ENCODE measurements at places on chromosomes 3 and 15.

DNA sequence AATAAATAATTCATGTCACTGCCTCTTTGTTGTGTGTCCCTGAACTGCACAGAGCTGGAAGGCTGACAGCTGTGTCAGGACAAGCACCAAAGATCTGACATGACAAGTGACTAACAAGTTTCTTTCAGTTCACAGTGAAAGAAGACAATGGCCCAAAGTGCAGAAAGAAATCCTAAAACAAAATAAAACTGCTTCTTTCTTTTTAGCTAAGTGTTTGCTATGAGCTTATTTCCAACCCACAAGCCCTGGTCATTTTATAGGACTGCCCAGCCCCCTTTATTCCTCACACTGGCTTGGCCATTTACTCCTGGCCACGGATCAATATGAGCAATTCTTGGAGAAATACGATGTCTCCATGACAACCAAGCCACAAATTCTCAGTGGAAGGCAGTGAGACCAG is 238.5 kb downstream of the WDR72 start:
- DNase-seq, result no peak

- no peak for DNase-seq
Observed at GRCh38 chr15:78082106-78082742, 4.7 kb upstream of the TBC1D2B start.

DNA sequence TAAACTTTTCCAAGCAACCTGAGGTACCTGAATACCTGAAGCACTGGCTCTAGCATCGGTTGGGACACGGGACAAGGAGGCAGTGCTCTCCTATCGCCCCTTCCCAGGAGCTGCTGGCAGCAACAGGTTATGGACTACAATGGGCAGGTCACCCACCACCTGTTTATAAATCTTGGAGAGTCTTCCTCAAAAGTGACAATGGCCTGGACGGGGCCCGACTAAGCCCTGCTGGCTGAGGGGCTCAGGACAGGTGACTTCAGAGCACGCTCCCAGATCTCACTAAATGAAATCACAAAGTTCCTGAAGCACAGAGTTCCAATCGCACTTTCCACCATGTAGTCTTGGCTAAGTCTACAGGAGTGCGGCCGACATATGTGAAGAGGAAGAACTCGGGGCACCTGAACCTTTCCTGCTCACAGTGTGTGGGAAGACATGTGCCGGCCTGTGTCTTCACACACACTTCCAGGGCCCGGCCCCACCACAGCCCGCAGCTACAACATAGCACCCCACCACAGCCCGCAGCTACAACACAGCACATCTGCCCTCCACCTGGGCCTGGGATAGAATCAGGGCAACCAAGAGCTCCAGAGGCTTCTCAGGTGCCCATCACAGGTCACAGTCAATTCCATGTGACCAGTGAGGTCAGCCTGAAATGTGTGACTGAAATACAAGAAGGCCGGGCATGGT is 12.9 kb downstream of the CYFIP1 start:
- DNase-seq, result no peak

DNA sequence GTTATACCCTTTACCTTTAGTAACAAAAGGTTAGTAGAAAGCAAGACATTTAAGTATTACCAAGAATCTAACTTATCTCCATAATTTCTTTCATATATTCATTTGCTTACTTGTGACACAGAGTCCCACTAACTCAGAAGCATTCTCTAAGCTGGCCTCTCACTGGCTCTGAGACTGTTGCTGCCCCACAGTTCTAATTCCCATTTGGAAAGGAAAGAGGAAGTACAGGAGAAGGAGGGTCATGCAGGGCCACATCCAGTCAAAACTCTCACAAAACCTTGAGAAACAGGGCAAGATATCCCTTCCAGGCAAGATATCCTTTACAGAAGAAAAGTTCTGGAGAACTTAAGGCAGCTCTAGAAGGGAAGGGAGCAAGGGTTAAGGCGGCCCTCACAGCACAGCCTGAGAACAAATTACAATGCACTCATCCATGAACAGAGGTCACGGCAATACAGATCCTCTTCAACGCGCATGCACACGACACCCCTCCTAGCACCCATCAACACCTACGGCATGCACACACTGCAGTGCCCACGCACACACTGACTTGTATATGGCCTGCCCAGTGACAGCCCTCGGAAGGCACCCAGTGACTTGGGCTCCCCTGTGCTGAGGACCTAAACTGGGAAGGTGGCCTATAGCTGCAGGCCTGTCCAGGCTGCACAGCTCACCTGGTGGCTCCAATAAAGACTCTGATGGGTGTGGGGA is 13.0 kb upstream of the MYO5C start:
- DNase-seq, result no peak

DNA sequence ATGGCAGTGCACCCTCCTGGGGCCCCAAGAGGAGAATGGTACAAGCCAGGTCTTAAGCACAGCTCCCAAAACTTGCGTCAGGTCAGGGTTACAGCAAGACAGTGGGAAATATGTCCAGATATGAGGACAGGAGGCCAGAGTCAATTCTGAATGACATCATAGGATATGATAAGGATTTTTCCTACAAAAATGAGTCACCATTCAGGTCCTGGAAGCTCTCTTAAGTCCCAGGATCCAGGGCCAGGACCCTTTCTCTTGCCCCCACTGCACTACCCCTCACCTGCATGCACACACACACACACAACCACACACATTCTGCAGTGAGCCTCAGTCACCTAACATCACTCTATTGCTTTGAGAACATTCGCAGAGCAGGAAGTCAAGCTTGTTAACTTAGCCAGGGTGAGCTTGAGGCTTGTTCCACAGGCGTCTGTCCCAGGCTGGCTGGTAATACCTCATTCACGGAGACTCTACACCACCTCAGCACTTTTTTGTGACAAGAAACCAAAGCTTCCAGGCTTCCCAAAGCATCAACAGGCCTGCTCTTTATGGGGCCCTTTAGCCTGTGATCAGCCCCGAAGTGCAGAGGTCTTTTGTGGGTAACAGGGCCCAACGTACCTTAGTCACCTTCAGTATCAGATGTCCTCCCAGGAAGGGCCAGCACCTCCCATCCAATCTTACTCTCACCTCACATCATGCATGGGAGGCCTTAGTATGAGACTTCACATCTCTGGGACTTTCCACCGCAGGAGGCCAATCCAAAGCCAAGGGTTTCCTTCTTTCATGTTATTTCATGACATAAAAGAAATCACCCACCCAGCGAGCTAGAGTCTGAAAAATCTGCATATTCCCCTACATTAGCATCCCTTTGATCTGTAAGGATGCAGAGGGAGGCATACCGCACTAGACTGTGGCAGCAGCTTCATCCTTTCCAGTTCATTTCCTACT is 74.0 kb upstream of the LIPC start:
- DNase-seq, result no peak

DNA sequence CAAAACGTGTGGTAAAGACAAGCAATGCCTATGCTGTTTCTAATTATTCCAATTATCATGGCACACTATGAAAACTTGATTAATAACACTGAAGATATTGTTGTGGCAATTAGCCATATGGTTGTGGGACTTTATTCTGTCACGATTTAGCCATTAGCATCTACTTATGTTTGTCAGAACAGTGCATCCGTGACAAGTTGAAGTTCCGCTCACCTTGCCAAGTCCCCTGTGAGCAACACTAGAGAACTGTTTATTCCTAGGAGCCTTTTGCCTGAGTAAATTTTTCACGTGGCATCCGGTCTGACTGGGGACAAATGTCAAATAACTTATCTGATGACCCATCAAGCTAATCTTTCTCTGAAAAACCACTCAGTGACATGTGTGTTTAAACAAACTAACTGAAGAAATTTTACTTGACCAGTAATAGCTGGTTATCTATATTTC is 403.3 kb downstream of the TBC1D5 start:
- no peak for DNase-seq

GRCh38 chr3:171718493-171719185 is 91.6 kb downstream of the PLD1 start:
- DNase-seq, result no peak

DNA sequence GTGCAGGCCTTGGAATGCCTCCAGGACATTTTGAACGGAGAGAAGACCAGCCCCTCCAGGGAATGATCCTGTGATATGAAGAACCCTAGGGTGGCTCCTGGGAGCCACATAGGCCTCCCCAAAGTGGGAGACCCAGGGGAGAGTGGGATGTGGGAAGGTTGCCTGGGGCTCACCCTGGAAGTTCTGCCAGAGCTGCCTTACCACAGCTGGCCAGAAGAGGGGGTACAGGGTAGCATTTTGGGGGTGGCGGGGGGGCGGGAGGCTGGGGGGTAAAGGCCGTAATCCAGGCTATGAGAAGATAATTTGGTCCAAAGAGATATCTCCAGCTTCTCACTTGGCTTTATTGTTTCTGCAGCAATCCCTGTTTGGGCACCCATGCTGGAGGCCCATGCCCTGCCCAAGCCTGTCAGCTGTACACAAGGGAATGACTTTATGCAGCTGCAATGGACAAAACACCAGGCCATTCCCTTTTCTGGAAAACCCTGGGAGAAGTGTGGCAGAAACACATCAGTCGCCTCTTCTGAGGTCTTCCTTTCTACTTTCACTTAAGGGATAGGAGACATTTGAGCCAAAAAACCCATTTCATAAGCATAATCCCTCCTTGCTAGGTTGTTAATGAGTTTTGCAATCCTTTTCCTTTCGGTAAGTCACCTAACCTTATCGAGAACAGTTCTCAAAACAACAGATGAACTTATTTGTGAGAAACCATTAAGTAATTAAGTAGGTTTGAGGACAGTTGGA is 11.0 kb upstream of the MUSTN1 start:
- DNase-seq, result no peak

- DNase-seq, result no peak
Observed at GRCh38 chr3:52521488-52521824, 12.2 kb downstream of the NT5DC2 start.

GRCh38 chr3:73568371-73568862 is 56.3 kb downstream of the PDZRN3 start:
- no peak for DNase-seq

- DNase-seq, result no peak
Observed at GRCh38 chr3:65810302-65810701, 228.4 kb downstream of the MAGI1 start.

DNA sequence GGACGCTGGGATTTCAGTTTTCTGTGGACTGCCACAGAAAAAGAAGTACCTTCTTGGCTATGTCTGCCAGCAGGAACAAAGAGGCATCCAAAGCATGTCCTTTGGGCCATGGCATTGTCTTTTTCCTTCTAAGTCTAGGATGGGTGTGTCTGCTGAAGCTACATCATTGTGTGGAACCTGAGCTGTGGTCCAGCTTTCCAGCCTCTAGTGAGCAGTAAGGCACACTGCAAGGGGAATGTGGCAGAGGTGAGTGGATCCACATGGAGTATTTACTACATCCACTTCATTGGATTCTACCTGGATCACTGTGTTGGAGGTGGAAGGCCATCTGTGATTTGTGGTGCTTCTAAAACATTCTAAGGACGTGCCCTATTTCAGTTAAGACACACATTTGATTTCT is 23.7 kb downstream of the CMTM8 start:
- no peak for DNase-seq

- peak; percentile 36 for DNase-seq
Observed at GRCh38 chr15:88166082-88166993, 90.2 kb downstream of the NTRK3 start.

GRCh38 chr3:192825657-192826200 is 91.9 kb downstream of the MB21D2 start:
- no peak for DNase-seq

GRCh38 chr15:90593499-90594158 is 63.9 kb downstream of the CRTC3 start:
- DNase-seq, result no peak

DNA sequence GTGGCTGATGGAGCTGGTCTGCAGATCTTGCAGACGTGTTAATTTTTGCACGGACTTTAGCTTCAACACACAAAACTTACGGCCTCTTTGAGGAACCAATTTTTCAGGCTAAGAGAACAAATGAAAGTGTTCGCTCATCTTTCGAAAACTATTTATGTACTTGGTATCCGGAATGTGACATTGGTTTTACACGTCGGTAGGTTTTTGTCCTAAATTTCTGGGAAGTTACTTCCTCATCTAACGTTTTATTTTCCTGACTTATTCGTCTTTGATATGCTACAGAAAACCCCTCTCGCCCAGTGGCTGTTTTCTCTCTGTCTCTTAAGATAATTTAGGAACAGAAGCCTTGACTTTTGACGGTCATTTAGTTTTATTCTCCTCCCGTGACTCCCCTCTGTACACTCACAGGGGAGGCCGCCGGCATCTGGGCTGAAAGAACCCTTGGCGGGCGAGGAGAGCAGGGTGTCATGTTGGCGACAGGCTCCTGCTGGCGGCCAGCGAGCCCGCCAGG is 834 bp upstream of the GREM1 start:
- peak; percentile 44 for DNase-seq

DNA sequence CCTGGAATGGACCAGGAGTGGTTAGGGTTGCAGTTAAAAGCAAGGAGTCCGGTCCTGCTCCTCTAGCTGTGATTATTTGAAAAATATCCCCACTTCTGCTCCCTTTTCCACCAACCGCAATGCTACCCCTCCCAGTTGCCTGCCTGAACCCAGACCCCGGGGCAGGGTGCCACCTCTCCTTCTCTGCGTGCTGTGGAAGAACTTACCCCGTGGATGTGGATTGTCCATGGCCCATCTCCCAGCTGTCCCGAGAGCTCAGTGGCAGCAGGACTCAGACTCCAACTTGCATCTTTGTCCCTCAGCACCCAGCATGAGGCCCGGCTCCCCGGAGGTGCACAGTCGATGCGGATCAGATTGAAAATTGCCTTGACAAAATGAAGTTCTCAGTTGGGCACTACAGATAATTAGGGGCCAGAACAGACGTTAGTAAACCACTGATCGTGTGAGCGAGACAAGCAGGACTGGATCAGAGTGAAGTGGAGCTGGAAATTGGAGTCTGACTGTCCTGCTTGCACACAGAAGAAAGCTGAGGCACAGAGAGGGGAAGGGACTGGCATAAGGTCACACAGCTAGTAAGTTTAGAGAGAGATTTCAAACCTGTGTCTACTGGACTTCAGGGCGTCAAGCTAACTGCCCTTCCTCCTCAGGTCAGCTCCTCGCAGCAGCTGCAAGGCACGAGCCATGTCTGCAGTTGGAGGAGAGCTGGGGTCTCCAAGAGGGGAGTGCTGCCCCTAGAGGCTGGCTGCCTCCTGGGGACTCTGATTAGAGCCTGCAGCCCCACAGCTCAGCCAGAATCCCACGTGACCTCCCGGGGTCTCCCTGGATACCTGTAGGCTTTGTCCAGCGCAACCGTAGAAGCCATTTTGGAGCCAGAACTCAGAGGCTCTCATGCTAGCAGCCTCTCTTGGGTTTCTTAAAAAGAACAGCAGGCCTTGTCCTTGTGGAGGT is 14.7 kb downstream of the SLC6A1 start:
- no peak for DNase-seq
